ENCODE measurements at places on chromosomes 12 and 14. TPM values are rescaled to one million over a fixed set of nuclear protein-coding genes. Genes with fewer than 3 reads are reported as not detected.
A peak's percentile ranks its signal among the peaks of the same experiment; 100 is the strongest.

The NDUFA9 gene
- total RNA-seq = 199 TPM

The ADAMTS20 gene
- total RNA-seq = 0.28 TPM

The KLHL33 gene
- 0.04 TPM for total RNA-seq

DNA sequence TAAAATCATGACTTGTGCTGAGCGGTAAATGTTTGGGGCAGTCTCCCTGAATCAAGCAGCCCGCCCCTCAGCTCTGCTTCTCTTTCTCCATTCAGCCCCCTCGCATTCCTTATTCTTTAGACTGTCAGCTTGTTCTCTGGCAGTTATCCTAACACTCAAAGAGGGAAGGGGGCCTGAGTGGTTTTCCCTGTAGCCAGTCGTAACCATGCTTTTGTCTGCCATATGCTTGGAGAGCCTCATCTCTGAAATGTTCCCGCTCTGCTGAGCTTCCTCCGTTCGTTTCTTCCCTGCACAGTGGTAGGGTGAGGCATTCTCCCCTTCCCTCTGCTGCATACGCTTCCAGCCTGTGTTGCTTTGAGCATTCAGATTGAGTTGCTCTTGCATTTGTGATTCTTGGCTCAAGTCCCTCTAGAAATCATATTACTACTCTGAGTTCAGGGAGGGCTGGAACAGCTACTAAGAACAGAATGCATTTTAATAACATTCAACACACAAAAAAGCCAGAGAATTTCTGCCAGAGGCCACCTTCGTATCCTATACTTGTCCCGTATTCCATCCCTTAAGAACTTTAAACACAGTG lies 119.7 kb downstream of the FBXL14 start:
- DNase-seq = peak; percentile 21

DNA sequence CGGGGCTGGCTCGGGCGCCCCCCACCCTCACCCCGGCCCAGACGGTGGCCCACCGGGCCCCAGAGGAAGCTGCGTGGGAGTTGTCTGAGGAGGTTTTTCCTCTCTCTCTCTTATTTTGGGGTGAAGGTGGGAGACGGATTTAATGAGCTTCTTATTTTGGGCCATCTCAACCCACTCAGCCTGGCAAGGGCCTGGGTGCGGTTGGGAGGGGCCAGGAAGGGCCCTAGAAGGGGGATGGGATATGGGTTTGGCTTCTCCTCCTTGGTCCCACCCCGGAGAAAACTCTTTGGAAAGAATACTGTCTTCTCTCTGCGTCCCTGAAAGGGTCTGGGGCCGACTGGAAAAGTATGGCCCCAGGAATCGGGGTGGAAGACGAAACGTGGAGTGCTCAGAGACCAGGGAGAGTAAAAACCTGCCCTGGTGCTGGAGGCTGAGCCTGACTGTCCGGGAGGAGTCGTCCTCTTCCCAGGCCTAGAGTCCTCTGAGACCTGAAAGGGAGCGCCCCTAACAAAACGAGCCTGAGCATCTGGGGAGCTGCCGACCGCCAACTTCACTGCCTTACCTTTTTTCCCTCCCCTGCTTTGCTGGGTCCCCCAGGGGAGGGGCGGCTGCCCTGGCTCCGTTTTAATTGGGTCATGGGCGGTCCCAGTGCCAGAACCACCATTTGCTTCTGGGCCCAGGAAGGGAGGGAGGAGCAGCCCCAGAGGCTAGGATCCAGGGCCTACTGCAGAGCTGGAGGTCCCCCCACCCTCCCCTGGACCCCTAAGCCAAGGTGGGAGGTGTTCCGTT lies 1.6 kb downstream of the MMP14 start:
- DNase-seq = peak; percentile 55

- no peak for DNase-seq
Measured at GRCh38 chr14:106083082-106083481, 556.7 kb downstream of the TMEM121 start.

DNA sequence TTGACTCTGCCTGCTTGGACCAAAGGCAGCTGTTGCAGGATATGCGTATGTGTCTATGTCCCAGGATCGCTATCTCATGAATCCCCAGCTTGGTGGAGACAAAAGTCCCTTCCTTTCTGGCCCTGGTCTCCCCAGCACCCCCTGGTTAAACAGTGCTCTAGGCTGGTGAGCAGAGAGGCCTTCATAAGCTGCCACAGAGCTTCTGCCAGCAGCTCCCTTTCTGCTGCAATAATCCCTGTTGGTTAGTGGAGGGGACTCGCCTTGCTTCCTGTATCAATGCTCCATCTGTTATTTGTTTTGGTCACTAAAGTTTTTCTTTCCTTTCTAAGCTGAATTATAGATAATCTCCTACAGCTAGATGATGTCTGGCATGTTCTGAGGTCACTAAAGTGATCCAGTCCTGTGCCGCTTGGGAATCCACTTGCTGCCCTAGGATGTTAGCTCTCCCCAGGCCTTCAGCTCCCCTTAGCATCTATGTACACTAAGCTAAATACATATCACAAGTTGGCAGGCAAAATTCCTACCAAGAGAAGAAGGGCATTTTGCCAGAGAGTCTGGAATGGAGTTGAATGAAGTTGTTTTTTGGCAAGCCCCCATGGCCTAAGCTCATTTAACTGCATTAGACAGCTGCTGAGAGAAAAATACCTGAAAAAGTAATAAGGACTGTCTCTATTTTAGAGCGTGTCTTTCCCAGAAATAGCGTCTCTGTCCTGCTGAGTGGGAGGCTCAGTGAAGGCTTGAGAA lies 47.8 kb downstream of the RDH12 start:
- DNase-seq = no peak

- no peak for DNase-seq
Measured at GRCh38 chr14:64815257-64815656, 64.5 kb downstream of the SPTB start.

GRCh38 chr12:12704593-12705230 lies 8.7 kb upstream of the GPR19 start:
- DNase-seq = peak; percentile 92

- DNase-seq = no peak
Measured at GRCh38 chr12:122917507-122918121, 21.7 kb upstream of the VPS37B start.

- peak; percentile 38 for DNase-seq
Measured at GRCh38 chr12:111201036-111201435, 167.9 kb downstream of the PHETA1 start.

- DNase-seq = no peak
Measured at GRCh38 chr14:99452968-99453367, 27.7 kb downstream of the SETD3 start.

Data from A673 (cell line).